Muscle of leg (tissue), 16 donors: ENCODE measurements at places on chromosomes 2 and 18. TPM values are rescaled to one million over a fixed set of nuclear protein-coding genes. Genes with fewer than 3 reads are reported as not detected.

The DCDC2C gene
- total RNA-seq: 0.18 TPM

DNA sequence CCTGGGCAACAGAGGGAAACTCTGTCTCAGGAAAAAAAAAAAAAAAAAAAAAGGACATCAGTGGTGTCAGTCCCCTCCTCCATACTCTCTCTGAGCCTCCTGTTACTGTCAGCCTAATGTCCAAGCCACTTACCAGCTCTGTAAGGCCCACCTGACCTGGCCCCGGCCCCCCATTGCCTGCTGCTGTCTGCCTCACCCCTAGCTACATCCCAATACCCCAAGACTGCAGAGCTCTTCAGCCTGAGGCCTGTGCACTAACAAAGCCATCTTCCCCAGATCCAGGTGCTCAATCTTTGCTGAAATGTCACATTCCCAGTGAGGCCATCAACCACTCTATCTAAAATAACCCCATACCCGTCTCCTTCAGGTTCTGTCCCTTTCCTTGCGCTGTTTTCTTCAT lies 5.7 kb downstream of the ARMC9 start:
- DNase-seq: no peak

DNA sequence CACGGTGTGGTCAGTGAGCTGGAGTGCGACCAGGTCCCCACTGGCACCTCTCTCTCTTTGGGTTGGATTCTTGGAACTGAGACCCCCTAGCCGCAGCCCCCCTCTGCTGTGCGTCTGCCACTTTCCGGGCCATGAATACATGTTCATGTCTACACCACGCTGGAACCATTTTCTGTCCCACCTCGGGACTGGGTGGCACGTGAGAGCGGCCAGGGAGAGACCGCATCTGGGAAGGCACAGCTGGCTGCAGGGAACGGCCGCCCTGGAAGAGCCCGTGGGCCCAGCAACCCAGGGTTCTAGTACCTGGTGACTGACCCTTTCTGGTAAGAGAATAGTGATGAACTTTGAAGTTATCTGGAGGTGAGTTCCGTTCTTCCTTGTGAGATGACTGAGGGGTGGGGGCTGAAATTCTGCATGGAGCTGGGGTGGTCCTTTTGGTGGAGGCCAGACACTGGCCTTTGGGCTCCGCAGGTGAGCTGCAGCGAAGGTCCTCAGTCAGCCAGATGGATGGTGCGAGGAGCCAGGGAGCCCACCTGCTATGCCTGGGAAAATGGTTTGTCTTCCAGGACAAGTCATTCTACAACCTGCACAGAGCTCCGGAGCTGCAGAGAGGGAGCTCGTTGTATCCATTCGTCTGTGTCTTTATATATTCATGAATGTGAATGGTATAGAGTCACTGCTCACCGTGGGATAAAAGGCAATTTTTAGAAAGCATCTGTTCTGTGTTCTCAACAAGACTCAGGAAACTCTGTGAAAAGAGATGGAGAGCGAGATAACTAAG lies 223.5 kb downstream of the NDUFA10 start:
- no peak for DNase-seq

The SGPP2 gene
- not detected for total RNA-seq

DNA sequence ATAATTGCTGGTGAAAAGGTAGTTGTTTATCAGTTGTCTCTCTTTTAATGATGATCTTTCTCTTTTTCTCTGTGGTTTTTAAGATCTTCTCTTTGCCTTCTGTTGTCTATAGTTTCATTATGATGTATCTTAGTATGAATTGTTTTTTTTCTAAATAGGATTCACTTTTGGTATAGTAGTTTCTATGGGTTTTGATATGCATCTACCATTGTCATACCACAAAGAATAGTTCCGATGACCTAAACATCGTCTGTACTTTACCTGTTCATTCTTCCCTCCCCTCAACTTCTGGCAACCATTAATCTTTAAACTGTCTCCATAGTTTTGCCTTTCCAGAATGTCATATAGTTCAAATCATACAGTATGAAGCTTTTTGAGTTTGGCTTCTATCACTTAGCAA lies 19.6 kb downstream of the RDH14 start:
- no peak for DNase-seq

The SYT4 gene
- total RNA-seq: 0.13 TPM

The RAMP1 gene
- total RNA-seq: 41.5 TPM

The PPM1B gene
- 19.9 TPM for total RNA-seq

The ALMS1 gene
- 25.7 TPM for total RNA-seq

DNA sequence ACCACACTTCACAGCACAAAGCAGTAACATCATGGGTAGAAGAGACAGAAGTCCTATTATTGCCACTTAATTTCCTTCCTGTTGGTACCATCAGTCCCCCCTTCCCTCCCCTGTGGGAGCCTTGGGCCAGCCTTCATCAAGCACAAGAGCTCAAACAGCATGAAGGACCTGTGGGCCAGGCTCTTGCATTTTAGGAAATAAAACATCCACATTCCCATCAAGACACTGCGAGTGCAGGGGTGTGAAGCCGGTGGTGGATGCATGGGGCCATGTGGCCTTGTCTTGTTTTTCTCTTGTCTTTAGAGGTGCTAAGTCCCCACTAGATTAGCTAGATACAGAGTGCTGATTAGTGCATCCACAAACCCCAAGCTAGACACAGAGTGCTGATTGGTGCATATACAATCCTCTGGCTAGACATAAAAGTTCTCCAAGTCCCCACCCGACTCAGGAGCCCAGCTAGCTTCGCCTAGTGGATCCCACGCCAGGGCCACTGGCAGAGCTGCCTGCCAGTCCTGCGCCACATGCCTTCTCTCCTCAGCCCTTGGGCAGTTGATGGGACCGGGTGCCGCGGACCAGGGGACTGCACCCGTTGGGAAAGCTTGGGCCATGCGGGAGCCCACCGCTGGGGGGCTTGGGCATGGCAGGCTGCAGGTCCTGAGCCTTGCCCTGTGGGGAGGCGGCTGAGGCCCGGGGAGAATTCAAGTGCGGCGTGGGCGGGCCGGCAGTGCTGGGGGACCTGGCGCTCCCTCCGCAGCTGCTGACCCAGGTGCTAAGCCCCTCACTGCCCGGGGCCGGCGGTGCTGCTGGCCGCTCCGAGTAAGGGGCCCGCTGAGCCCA lies 14.7 kb upstream of the PXDN start:
- DNase-seq: no peak

The GALNT14 gene
- 1.5 TPM for total RNA-seq

DNA sequence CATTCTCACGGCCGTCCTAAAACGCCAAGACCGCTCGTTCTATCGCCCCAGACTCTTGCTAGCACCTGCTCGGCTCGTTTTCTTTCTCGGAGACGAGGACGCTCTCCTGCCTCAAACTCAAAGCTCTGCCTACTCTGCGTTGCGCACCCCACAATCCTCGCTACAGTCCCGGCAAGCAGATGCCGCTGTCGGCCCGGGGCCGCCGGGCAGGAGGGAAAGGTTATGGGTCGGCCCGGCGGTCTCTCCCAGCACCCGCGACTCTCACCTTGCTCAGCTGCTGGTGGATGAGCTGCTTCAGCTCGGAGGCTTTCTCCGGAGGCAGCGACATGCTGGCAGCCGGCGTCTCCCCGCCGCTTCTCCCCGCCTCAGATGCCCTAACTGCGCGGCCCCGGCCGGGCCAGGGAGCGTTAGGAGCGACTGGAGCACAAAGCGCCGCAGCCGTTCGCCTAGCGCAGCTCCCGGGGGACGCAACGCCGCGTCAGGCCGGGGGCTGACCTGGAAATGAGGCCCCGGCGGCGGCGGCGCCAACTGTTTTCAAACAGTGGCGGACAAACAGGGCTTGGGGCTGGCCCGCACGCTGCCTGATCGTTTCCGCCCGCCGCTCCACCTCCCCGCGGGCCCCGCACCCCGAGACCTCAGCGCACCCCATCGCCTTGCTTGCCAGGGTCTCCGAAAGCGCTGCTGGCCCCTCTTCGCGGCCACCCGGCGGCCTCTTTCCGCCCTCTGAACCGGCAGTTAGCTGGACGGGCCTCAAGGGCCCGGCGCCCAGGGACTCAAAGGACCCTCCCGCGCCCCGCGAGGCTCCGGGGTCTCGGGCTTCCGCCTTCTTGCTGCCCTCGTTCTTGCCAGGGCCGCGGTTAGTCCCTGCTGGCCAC lies at the start of the genes CEP76 and PSMG2:
TSS of gene CEP76 (minus strand) at position 503 of the 875 bp plus-strand sequence. CDS start at position 328, 175 bp downstream.
TSS of gene PSMG2 (plus strand) at position 822 of the 875 bp plus-strand sequence. CDS start 66 bp downstream, outside the sequence.
- DNase-seq: peak; percentile 97

The SULT1C4 gene
- 13.3 TPM for total RNA-seq

GRCh38 chr2:20381457-20381856 lies 30.8 kb upstream of the PUM2 start:
- peak; percentile 88 for DNase-seq
